ENCODE measurements at places on chromosomes 1 and 21.

- no peak for DNase-seq
Measured at GRCh38 chr1:197763307-197763706, 12.0 kb downstream of the DENND1B start.

GRCh38 chr1:198463709-198464108 lies 76.8 kb downstream of the ATP6V1G3 start:
- DNase-seq = no peak

DNA sequence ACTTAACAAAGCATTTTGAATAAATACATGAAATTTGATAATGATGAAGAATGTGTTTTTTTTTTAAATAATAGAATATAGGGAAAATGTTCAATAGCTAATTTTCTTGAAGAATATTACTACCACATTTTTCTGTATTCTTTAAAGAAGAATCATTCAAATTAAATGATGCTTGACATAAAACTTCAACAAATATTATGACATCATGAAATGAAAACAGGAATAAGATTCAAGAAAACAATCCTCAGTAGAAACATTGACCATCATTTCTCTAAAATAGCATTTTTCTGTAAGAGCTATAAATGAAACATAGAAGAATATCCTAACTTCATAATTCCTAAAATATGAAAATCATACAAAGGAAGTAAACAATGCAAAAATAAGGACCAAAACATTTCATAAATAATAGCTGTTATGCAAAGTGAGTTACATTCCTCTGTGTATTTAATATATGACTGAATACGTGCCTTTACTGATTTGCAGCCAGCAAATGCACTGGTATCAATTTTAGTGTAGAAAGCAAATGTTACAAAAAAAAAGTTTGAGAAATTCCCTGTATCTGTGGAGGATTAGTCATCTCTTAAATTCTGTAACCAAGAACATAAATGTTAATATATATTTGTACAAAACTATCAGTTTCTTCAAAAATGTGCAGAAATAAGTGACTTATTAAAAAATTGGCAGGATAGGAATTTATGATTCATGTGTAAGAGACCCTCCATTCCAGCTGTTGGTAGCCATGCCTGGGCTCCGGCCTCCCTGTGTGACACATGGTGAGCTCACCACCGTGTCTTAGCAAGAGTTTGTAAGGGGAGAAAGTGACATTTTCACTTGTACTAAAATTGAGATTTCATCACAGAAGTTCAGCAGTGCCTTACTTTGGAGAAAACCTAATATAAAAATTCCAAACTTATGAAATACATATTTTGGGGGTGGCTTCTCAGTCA lies 15.0 kb upstream of the PTPN14 start:
- no peak for DNase-seq

- DNase-seq = no peak
Measured at GRCh38 chr1:164759979-164760469, 201.0 kb downstream of the PBX1 start.

DNA sequence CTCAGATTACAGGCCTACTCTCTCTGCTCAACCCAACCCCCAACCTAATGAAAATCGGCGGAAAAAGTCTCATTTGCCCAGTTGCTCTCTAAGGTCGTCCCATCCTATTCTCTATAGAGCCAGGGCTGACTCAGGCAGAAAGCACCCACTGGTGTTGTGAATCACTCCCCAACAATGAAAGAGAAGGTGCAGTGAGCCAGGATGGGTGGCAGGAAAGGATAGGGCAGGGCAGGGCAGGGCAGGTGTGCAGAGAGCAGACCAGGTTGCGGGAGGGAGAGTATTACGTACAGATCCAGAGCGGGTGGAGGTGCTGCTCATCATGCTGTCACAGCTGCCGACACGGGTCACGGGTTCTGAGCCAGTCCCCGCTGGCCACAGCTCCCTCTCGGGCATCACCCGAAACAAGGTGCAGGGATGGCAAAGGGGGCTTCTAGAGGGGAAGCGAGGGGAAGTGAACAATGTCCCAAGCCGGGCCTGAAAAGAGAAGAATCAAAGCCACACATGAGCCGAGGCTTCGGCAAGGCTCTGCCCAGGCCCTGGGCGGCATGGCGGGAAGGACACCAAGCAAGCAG lies 5.3 kb downstream of the C1orf116 start:
- no peak for DNase-seq

- peak; percentile 34 for DNase-seq
Measured at GRCh38 chr1:59046730-59047157, 250.2 kb upstream of the FGGY start.

DNA sequence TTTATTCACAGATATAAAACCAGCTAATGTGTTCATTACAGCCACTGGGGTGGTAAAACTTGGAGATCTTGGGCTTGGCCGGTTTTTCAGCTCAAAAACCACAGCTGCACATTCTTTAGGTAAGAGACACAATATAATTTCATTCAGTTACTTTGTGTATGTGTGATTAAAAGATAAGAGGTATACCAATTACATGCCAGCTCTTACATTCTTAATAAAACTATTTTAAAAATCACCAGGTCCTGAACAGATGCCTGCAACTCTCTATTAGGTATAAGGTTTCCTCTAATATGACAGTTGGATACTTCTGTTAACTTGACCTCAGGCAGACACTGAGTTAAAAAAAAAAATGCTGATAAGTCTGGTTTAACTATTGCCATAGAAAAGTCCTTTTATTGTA lies 122.1 kb downstream of the NEK7 start:
- no peak for DNase-seq

DNA sequence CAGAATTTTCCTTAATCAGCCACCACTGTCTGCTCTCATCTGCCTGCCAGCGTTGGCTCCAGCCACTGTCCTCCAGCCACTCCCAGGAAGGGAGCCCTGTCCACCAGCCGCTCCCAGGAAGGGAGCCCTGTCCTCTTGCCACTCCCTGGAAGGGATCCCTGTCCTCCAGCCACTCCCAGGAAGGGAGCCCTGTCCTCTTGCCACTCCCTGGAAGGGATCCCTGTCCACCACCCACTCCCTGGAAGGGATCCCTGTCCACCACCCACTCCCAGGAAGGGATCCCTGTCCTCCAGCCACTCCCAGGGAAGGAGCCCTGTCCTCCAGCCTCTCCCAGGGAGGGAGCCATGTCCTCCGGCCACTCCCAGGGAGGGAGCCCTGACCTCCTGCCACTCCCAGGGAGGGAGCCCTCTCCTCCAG lies 726.5 kb downstream of the PTPRU start:
- DNase-seq = no peak

GRCh38 chr1:197526736-197527371 lies 248.4 kb downstream of the DENND1B start:
- DNase-seq = peak; percentile 27

DNA sequence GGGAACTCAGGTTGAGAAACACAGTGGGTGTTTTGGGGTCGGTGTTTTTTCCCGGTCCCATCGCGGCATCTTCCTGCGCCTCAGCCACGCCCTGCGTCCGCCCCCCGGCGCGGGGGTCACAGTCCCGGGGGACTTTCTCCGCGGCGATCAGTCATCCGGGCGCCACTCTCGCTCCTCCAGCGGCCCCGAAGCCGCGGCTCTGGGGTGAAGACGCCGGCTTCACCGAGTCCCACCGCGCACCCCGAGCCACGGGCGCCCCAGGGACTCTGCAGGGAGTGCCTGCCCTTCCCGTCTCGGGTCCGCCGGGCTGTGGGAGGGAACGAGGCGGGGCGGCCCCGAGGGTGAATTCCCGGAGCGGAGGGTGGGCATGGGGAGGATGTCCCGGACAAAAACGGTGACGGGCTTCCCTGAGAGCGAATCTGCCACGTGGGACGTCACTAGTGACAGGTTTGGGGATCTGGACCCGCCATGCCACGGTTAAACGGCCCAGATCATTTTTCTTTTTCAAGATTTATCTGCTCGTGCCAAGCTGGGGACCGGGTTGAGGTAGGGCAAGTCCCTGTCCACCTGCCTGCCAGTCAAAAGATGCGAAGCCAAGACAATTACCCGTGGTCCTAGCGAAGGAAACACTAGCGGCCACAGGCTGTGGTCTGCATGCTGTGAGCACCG lies 717 bp upstream of the BATF3 start:
- peak; percentile 49 for DNase-seq

DNA sequence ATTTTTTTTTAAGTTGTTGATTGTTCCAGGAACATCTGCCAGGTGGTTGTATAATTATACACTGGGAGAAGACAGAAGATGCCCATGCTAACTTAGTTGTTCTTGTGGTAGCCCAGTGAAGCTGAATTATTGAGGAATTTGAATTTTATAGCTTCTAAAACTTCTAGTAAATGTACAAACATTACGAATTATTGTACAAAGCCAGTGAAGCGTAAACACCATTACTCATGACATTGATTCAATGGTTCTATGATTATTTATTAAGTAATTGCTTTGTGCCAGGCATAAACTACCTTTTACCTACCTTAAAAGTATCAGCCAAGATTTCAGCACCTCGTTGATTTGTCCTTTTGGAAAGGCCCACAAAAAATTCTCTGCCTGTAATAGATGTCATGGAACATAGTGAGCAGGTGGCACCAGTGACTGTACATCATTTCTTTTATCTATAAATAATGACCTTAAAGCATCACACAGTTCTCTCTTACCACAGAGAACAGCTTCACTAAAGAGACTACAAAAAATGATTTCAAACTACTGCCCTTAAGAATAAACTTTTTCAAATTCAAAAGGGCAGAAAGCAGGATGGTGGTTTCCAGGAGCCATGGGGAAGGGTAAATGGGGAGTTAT lies 74.9 kb upstream of the BCL10 start:
- DNase-seq = no peak

GRCh38 chr1:240415532-240415931 lies 196.4 kb downstream of the GREM2 start:
- DNase-seq = no peak

GRCh38 chr1:94072840-94073522 lies 48.0 kb downstream of the ABCA4 start:
- no peak for DNase-seq

- DNase-seq = no peak
Measured at GRCh38 chr1:48228156-48228555, 5.6 kb downstream of the SLC5A9 start.

- peak; percentile 32 for DNase-seq
Measured at GRCh38 chr1:54284781-54285529, 85.0 kb downstream of the MRPL37 start.

DNA sequence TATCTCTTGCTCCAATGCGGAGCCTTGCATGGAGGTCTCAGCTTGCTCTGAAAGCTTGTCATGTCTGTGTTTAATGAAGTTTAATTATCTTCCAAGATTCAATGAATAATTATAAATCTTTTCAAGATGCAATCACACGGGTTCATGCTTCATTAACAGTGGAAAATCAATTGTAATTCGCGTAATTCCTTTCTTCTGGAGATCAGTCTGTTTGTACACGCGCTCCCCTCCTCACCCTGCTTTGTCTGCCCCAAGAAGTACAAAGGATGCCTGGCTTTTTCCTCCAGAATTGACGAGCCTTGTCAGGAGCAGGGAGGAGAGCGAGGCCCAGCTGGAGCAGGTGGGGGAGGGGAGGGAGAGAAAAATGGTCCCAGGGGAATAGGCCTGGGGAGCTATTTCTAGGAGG lies 65.0 kb upstream of the DISP3 start:
- no peak for DNase-seq
